ENCODE measurements at places on chromosomes 5 and 9.

- no peak for DNase-seq
Observed at GRCh38 chr5:123528878-123529277, 16.9 kb downstream of the CSNK1G3 start.

GRCh38 chr5:159658266-159658925 is 257.9 kb upstream of the ADRA1B start:
- DNase-seq, result no peak

- no peak for DNase-seq
Observed at GRCh38 chr5:167155387-167156005, 1135.9 kb upstream of the WWC1 start.

GRCh38 chr5:157598350-157598936 is 22.9 kb upstream of the ADAM19 start:
- DNase-seq, result no peak

- DNase-seq, result no peak
Observed at GRCh38 chr5:87081016-87081415, 186.7 kb upstream of the RASA1 start.

- no peak for DNase-seq
Observed at GRCh38 chr5:79527431-79527830, 13.5 kb upstream of the HOMER1 start.

DNA sequence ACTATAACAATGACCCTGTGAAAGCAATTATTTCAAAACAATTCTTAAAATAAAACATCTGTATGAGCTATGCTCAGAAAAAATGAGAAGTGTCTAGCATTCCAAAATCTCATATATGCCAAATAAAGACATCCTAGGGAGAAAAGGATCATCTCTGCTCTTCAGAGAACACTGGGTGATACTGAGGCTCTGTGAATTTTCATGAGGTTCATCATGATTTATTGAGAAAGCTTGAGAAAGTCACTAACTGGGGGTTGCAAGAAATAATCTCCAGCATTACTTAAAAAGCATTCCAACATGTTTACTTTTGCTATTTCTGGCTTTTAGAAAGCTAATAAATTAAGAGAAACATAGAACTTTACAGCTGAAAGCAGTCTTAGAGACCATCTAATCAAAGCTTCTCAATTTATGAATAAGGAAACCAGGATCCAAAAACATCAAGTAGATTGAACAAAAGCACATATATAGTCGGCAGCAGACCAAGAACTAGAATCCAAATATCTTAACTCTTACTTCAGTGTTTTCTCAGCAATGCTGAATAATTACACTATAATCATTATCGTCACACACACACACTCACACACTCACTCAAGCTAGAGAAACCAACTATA is 372.8 kb downstream of the NR2F1-AS1 start:
- no peak for DNase-seq

- DNase-seq, result no peak
Observed at GRCh38 chr5:158783382-158783781, 316.3 kb downstream of the EBF1 start.

GRCh38 chr5:95715799-95716461 is 15.2 kb upstream of the RHOBTB3 start:
- DNase-seq, result no peak

DNA sequence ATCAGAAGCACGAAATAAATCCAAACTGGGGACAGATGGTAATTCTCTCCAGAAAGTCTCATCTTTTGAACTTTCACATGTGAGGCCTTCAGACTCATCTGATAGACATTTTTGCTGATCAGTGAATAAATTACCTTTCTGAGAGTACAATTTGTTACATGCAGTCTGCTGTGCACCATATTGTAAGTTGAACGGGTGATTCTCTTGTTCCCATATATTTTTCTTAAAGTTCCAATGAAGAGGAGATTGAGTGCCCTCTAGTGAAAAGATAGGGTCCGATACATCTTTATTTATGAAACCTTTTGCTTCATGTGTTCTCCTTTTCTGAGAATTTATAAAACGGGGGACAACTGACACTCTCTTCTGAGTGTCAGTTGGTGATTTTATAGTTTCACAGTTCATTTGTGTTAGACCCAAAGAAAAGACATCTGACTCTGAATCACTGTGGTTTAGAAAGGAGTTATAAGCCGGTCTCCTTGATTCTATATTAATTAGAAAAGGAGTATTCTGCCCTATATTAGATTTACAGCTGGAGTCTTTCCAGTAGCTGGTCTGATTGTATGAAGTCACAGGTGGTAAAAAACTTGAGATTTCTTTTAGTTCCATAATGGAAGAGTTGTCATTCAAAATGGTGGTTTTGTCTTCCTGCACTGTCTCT is 30.4 kb downstream of the GNG10 start:
- DNase-seq, result no peak

DNA sequence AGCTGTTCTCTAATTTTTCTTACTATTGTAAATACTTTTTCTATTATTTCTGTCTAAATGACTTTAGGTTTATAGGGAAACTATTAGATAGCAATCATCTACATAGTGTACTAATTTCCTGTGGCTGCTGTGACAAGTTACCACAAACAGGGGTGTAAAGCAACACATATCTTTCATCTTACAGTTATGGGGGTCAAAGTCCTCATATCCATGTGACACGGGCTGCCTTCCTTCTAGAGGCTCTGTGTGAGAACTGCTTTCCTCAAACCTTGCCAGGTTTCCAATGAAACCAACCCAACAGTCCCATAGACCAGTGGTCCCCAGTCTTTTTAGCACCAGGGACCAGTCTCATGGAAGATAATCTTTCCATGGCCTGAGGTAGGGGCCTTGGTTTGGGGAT is 189.1 kb downstream of the ROR2 start:
- DNase-seq, result no peak

- no peak for DNase-seq
Observed at GRCh38 chr5:41683181-41683580, 172.8 kb upstream of the PLCXD3 start.

DNA sequence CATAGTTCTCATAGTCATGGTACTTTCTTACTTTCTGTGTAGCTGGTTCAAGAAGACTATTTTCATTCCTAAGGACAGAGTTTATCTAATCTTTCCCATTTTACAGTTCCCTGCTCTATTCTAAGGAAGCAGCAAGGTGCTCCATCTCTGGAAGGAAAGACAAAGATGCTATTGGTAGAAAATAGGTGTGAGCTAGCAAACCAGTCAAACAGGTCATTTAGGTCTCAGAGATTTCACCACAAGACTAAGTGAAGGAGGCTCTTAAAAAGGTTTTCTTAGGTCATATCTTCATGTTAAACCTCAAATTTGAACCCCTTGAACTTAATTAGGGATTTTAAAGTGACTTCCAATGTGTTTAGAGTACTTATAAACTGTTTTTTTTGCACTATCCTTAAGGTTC is 62.6 kb downstream of the ADAMTSL1 start:
- no peak for DNase-seq

DNA sequence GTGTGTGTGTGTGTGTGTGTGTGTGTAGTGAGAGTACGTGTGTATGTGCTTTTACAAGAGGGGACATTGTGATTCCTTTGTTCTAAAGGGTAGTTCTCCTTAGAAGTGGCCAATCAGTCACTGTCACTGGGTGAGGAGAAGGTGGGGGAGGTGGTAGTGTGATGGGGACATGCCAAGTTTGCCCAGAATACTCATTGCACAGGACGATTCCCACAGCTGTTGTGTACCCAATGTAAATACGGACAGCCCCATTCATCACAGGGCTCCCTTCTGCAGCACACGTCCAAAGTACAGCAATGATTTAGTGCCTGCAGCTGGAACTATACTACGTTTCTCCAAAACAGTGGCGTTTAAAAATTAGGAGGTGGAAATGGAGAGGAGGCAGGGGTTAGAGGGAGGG is 287.8 kb downstream of the TLR4 start:
- DNase-seq, result no peak

DNA sequence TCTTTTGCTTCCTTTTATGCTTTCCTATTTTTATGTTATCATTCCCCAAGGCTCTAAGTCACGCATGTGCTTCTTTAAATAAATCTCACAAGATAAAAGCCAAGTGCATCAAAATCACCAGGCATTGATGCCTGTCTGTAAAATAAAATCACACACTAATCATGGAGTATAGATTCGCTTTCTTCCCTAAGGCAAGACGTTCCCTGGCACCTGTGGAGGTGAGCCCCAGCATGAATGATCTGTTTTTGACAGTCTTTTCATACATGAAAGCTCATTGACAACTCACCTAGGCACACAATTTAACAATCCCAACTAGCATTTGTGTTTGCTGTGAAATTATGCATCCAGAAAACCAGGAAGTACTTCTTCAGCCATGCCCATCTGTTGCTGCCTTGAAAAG is 146.9 kb upstream of the DMAC1 start:
- DNase-seq, result no peak

DNA sequence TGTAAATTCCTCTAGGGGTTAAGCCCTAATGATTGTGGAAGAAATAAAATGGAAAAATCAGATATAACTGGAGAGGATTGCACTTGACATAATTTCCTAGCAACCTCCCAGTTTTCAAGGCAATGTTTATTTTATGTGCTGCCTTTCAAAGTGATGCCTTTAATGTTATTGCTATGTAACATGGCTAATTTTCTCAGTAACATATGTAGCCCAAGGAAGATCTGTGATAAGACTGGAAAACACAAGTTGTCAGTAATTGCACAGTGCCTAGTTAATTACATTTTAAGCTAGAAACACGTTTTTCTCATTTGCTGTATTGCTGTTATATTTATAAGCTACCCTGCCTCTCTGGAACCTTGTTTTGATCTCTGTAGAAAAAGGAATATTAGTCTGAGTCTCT is 49.2 kb upstream of the KCNN2 start:
- no peak for DNase-seq

GRCh38 chr9:33442125-33442524 is 5.3 kb downstream of the AQP3 start:
- DNase-seq, result no peak

GRCh38 chr5:6634306-6634705 is 1.1 kb downstream of the SRD5A1 start:
- no peak for DNase-seq

DNA sequence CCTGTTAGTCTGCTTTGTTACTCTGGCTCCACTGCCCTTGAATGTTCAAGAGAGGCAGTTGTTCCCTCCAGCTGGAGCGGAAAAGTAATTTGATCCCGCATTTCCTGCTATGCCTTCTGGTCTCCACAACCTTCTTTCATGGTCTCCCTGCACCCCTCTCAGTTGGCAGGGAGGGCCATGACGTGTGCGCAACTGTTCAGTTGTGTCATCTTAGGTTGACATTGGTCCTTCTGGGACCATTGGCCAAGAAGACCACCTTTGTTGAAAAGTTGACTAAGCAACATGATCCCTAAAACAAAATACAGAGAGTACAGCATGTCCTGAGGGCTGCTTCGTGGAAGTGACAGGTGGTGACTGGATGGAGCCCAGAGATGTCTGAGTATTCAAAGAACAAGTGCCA is 192.5 kb upstream of the TUT7 start:
- no peak for DNase-seq

DNA sequence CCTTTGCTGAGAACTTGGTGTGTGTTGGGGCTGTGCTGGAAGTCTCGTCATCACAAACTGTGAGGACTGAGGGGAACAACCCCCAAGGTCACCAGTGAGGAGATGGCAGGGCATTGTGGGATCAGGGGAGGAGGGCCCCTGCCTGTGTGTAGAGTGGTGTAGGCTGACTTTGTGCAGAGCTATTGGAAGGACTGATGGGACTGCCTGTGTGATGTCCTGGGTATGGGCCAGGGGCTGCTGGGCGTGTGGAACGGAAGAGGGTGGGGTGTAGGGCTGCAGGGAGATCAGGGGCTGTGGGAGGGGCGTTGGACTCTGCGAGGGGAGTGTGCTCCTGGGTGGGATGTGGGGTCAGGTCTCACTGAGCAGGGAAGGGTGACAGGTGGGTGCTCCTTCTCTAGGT is 3.6 kb downstream of the WNK2 start:
- no peak for DNase-seq

- no peak for DNase-seq
Observed at GRCh38 chr9:112542593-112543292, 56.1 kb downstream of the KIAA1958 start.

DNA sequence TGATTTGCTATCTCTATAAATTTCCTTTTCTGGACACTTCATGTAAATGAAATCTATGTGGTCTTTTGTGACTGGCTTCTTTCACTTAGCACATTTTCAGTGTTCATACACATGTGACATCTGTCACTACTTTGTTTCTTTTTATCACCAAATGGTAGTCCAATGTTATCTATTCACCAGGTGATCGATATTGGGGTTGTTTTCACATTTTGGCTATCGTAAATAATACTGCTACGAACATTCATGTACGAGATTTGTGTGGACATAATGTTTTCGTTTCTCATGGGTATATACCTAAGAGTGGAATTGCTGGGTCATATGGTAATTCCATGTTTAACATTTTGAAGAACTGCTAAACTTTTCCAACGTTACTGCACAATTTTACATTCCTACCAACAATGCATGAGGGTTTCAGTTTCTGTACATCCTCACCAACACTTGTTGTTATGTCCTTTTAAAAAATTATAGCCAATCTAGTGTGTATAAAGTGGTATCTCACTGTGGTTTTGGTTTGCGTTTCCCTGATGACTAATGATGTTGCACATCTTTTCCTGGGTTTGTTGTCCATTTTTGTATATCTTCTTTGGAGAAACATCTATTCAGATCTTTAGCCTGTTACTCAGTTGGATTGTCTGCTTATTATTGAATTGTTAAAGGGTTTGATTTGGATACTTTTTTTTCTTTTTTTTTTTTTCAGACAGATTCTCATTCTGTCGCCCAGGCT is 263.0 kb downstream of the PDZD2 start:
- DNase-seq, result no peak

DNA sequence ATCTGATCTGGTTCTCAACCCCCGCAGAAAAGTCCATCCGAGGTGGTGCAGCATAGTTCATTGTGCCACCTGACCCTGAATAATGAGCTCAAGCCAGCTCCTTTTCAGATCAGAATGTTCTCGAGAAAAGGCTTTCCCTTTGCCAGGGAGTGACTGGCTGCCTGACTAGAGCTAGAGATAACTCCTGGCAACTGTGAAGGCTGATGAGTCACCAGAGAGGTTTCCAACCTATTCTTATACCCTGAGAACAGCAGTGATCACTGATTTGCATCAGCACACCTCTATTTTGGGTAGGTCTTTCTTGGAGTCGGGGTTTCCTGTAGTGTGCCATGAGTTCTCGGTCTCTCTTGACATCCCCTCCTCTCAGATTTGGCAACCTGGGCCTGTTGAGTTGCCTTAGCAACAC is 127.9 kb downstream of the PIK3R1 start:
- DNase-seq, result no peak

GRCh38 chr9:13899924-13900323 is 414.0 kb downstream of the NFIB start:
- DNase-seq, result no peak

GRCh38 chr5:157718519-157718918 is 12.7 kb upstream of the THG1L start:
- no peak for DNase-seq

DNA sequence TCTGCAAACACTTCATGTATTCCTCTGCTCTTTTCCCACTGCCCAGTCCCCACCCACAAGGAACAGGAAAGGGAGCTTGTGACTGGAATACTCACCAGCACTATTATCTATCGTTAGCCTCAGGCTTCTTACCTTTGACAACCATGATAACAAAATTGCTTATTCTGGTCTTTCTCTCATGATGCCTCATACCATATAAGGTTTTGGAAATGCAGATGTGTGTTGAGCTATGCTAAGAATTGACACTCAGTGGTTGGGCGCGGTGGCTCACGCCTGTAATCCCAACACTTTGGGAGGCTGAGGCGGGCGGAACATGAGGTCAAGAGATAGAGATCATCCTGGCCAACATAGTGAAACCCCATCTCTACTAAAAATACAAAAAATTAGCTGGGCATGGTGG is 25.4 kb downstream of the SOX30 start:
- DNase-seq, result no peak

GRCh38 chr5:112097768-112098167 is 321.3 kb downstream of the EPB41L4A start:
- DNase-seq, result no peak

All from stimulated activated CD8-positive, alpha-beta memory T cell treated with anti-CD3 and anti-CD28 coated beads, Interleukin-2, amount 100 ng/mL, for 1 hour (primary cell).